ENCODE measurements at places on chromosomes 11 and 22. TPM values are rescaled to one million over a fixed set of nuclear protein-coding genes. Genes with fewer than 3 reads are reported as not detected.

- H3K4me1 ChIP-seq, result no peaks in the 10 kb centered on the region
- DNase-seq, result no peak
- peaks cover 4% of the 10 kb centered on the region for H3K27me3 ChIP-seq
- H3K27ac ChIP-seq, result no peak overlapping the region
Observed at GRCh38 chr22:32897400-32897799, 95.9 kb downstream of the TIMP3 start.

DNA sequence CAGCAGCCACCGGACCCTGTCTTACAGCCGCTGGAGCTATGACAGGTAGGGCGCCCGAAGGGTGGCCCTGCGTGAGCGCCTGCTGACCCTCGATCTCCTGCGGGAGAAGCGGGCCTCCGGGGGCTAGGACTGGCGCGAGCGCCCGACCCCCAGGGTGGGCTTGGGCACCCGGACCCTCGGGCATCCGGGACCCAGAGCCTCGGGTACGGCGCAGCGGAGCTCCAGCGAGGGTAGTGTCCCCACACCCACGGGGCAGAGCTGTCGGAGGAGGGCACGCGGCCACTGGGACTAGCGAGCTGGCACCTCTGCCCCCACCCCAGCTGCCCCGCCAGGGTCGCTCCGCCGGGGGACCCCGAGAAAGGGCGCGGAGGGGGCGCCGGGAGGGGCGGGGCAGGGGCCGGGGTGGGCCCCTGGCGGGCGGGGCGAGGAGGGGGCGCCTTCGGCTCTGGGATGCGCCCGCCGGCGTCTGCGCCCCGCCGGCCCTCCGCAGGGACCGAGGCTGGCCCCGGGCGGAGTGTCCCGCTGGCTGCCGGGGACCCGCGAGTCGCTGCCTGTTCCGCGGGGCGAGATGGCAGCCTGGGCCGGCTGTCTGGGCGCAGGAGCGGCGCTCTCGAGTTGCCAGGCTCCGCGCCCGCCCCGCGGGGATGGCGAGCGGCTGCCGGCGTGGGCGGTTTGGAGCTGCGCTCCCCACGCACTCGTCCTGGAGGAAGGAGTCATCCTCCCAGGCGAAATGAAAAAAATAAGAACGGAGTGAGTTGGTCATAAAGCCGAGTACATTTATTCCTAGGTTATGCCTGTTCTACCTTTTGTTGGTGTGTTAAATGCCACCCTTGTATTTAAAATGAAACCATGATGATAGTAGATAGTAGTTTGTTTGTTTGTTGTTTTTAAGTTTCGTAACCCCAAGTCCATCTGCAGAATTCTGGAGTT is 32.4 kb downstream of the EIF3F start:
- peak overlapping the region; percentile 77 for H3K27ac ChIP-seq
- peaks cover 17% of the 10 kb centered on the region for H3K4me1 ChIP-seq
- DNase-seq, result no peak
- H3K4me3 ChIP-seq, result peak overlapping the region; percentile 57
- H3K27me3 ChIP-seq, result peaks cover 37% of the 10 kb centered on the region

Gene F2
- 0.33 TPM for polyA plus RNA-seq

GRCh38 chr11:132589791-132590190 is 942.5 kb downstream of the OPCML start:
- no peak for DNase-seq
- no peak overlapping the region for H3K4me3 ChIP-seq
- H3K27me3 ChIP-seq, result no peaks in the 10 kb centered on the region
- H3K36me3 ChIP-seq, result no peaks in the 10 kb centered on the region
- H3K4me1 ChIP-seq, result no peaks in the 10 kb centered on the region

Gene PGA5
- 3,688 TPM for polyA plus RNA-seq

GRCh38 chr11:27420722-27421572 is 51.6 kb downstream of the LGR4 start:
- no peak overlapping the region for H3K4me3 ChIP-seq
- DNase-seq, result no peak
- no peaks in the 10 kb centered on the region for H3K27me3 ChIP-seq
- no peaks in the 10 kb centered on the region for H3K36me3 ChIP-seq
- H3K27ac ChIP-seq, result peak overlapping the region; percentile 57

DNA sequence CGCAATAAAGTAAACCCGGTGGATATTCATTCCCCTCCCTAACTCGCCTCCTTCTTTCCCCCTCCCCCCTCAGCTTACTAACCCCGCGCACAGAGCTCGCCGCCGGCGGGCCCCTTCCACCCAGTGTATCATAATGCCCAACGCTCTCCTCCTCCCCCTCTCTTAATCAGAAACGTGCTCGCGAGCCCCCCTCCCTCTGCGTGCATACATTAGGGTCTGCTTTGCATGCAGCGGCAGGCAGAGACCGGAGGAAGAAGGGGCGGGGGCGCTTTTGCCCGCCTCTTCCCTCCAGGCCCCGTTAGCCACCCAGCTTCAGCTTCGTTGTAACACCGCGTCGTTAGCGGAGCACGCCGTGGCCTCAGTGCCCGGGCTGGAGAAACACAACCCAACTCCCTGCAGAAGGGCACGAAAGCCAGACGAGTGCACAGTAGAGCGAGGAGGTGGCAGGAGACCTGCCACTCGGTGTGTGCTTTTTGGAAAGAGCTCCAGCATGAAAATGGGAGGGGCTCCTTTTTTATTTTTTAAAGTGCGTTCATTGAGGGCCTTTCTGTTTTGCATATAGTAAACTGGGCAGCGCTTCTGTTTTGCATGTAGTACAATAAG is 901 bp upstream of the KMT2A start:
- no peaks in the 10 kb centered on the region for H3K27me3 ChIP-seq
- no peaks in the 10 kb centered on the region for H3K36me3 ChIP-seq
- DNase-seq, result peak; percentile 53

DNA sequence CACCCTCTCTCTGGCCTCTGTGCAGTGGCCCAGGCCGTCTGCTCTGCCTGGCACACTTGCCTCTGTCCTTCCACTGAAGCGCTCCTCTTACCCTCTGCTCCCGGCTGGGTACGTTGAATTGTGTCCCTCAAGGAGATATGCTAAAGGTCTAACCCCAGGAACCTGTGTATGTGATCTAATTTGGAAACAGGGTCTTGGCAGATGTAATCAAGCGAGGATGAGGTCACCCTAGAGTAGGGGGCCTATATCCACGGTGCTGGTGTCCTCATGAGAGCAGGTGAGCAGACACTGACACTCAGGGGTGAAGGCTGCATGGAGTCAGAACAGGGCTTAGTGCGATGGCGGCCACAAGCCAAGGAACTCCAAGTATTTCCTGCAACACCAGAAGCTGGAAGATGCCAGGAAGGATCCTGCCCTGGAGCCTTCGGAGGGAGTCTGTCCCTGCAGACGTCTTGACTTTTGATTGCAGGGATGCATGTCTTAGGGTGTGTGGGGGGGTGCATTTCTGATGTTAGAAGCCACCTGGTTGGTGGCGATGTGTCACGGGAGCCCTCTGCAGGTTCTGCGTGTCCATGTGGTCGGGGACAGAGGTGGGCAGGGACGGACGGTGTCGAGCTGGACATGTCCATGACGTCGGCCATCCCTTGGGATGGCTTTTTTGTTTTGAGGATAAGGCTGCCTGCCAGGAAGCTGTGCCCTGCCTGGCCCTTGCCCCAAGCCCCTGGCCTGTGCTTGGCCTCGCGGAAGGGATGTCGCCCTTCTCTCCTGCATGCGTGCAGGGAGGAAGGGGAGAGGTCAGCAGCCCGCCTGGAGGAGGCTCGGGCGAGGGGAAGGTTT is 68.6 kb downstream of the LRP5 start:
- no peaks in the 10 kb centered on the region for H3K27me3 ChIP-seq
- peak; percentile 67 for DNase-seq
- H3K36me3 ChIP-seq, result peaks cover 4% of the 10 kb centered on the region
- H3K4me3 ChIP-seq, result peak overlapping the region; percentile 27
- H3K4me1 ChIP-seq, result peaks cover 79% of the 10 kb centered on the region

Gene DDX25
- polyA plus RNA-seq, result not detected

- H3K4me1 ChIP-seq, result peaks cover 41% of the 10 kb centered on the region
- peak overlapping the region; percentile 87 for H3K27ac ChIP-seq
- peak; percentile 68 for DNase-seq
- H3K4me3 ChIP-seq, result peak overlapping the region; percentile 96
- no peaks in the 10 kb centered on the region for H3K36me3 ChIP-seq
Observed at GRCh38 chr22:25402501-25403283, 161.8 kb upstream of the GRK3 start.

DNA sequence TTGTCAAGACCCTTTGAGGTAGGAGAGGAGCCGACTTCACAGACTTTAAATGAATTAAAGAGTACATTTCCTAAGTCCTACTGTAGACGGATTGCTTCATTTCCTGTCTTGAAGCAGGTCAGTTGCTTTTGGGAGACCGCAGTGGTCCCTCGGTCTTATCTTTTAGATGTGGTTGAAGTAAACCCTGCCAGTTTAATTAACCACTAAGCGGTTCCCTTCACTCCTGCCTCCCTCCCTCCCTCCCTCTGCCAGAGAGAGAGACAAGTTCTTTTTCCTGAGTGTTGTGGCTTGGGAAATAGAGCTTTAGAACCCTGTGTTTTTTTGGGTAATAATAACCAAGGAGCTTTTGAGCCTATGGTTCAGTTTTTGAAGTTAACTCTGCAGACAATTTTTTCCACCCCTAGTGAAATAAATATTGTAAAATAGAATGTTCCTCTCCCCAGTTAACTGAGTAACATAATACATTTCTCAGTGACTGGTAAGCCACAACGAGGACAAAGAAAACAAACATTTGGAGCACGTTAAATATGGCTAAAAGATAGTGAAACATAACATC is 147.5 kb downstream of the LDLRAD3 start:
- H3K36me3 ChIP-seq, result no peaks in the 10 kb centered on the region
- no peak for DNase-seq
- no peak overlapping the region for H3K27ac ChIP-seq
- no peak overlapping the region for H3K4me3 ChIP-seq
- no peaks in the 10 kb centered on the region for H3K27me3 ChIP-seq

Gene SLCO2B1
- 5.0 TPM for polyA plus RNA-seq

DNA sequence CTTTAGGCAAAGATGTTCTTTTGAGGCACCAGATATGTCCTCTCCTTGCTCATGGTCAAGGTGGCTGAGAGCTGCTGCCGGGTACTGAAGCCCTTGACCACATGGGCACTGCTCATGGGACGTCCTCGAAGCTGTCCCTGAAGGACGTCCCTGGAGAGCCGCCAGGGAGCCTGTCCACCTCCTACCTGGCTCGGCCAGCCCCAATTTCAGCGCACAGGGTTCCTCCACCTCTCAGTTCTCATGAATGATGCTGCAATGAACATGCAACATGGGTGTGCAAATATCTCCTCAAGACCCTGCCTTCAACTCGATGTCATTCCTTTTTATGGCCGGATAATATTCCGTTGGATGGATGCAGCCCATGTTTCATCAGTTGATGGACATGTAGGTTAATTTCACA is 24.4 kb upstream of the TOLLIP start:
- no peak for DNase-seq
- H3K27me3 ChIP-seq, result no peaks in the 10 kb centered on the region
- H3K27ac ChIP-seq, result no peak overlapping the region
- peaks cover 12% of the 10 kb centered on the region for H3K4me1 ChIP-seq

DNA sequence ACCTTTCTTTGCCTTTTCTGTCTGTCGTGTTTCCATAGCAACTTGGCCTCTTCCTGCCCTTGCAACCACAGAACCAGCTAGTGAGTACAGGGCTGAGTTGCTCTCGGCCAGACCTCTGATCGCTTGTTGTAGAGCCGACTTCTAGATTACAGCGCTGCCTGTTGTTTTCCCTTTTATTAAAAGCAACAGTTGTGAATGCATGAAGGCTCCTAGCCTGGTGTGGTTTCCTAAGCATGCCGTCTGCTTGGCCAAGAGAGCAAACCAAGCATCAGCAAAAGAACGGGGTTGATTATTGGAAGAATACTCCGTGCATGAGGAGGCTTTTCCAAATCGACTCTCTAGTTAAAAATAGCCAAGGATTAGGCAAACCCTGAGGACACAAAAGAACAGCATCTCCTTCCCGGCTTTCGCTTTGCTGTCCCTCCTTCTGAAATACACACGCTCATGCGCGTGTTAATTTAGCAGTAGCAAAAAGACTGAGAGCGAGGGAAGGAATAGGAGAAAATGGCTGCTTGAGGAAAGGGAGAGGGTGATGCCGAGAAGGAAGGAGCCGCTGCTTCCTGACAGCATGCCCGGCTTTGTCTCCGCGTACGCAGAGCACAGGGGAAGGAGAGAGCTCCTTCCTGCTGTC is 71.5 kb upstream of the TTC12 start:
- DNase-seq, result no peak
- no peaks in the 10 kb centered on the region for H3K27me3 ChIP-seq
- no peaks in the 10 kb centered on the region for H3K36me3 ChIP-seq
- peak overlapping the region; percentile 39 for H3K27ac ChIP-seq

Gene ARFGAP3
- 39.2 TPM for polyA plus RNA-seq

DNA sequence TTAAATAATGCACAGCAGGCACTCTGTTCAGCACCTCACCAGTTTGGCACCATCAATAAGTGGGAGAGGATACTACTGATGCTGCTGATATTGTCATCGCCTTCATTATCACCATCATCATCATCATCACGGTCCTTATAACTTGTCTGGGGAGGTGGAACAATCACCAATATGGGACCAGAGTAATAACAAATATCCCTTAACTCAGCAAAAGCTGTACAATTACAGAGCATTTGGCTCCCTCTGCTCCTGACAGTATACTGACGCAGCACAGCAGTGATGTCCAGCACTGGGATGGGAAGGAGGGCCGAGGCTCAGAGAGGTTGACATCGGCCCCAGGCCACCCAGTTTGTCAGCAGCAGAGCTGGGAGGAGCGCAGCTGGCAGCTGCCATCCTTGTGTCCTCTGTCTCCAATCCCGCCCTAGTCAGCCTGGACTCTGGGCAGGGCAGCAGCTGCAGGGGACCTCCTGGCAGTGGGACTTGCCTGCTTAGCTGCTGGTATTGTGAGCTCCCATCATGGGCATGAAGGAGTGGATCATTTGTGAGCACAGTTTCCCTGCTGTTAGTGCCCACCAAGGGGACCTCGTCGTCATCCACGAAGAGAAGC is 90.0 kb downstream of the DHCR7 start:
- no peaks in the 10 kb centered on the region for H3K4me1 ChIP-seq
- H3K36me3 ChIP-seq, result no peaks in the 10 kb centered on the region
- H3K27ac ChIP-seq, result no peak overlapping the region
- DNase-seq, result no peak
- H3K27me3 ChIP-seq, result peaks cover 4% of the 10 kb centered on the region

DNA sequence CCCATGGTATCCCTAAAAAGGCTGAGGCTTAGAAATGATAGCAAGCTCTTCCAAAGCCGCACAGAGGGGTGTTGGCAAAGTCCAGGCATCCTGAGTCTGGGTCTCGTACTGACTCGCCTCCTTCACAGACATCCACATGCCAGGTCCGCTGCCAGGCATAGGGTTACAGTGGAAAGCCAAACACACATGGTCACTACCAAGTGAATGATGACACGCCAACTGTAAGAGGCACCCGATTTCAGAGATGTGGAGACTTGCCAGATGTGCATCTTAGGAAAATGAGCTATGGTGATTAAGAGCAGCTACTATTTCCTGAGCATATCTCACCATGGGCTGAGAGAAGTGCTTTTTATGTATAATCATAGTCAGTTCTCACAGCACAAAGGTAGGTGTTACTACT is 314.9 kb downstream of the MIAT start:
- no peak overlapping the region for H3K4me3 ChIP-seq
- no peak overlapping the region for H3K27ac ChIP-seq

Gene KCNQ1OT1
- 0.12 TPM for polyA plus RNA-seq

DNA sequence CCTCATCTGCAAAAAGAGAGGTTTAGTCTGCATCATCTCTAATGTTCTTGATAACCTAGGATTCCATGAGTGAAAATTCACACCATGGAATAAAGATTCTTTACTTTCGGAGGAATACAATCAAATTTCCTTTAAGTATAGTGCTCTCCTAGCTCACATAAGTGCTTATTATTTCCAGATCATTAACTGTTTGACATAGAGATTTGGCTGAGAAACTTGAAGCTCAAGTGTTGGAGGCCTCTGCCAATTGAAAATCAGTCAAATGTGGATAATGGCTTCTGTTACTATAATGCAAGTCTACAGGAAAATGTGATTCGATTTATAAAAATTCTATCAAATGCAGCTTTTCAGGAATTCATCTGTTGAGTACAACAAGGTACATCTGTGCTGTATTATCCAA is 144.6 kb downstream of the KIF18A start:
- no peaks in the 10 kb centered on the region for H3K36me3 ChIP-seq
- DNase-seq, result no peak
- H3K27ac ChIP-seq, result no peak overlapping the region
- H3K4me1 ChIP-seq, result no peaks in the 10 kb centered on the region

All from stomach (tissue), 19 donors.